Bone marrow (tissue), 2 donors: ENCODE measurements at places on chromosomes 7 and 10.

- DNase-seq: no peak
These were observed 97.1 kb downstream of the AGMO start for GRCh38 chr7:15464667-15465121.

DNA sequence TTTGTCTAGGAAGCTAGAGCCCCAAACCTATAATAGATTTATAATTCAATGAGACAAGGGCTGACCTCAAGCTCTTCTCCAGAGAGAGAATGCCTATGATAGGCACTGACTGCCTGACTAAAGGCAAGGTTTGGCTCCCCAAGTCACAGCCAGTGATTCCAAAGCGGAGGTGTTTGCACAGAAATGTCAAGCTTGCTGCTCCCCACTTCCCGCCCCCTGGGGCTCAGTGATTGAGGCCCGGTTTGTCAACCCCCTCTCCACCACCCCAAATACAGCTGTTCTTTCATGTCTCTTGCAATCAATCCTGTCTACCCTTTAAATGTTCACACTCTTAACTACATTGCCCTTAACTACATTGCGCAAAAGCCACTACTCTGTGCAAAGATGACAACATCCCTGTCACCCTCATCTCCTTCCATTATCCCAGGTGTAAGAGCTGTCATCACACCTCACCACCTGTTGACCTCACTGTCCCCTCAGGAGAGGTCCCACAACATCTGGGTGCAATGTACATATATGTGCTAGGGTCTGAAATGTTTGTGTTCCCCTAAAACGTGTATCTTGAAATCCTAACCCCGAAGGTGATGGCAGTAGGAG lies 58.0 kb downstream of the NUDCD3 start:
- DNase-seq: no peak

- peak; percentile 59 for DNase-seq
These were observed 5.4 kb upstream of the FAM170B start for GRCh38 chr10:49139028-49139845.

GRCh38 chr10:42979181-42979580 lies 97.7 kb upstream of the RET start:
- no peak for DNase-seq

- peak; percentile 91 for DNase-seq
These were observed 48.4 kb downstream of the SHH start for GRCh38 chr7:155763691-155764437.

GRCh38 chr7:142864980-142865747 lies 10.3 kb downstream of the EPHB6 start:
- DNase-seq: no peak

DNA sequence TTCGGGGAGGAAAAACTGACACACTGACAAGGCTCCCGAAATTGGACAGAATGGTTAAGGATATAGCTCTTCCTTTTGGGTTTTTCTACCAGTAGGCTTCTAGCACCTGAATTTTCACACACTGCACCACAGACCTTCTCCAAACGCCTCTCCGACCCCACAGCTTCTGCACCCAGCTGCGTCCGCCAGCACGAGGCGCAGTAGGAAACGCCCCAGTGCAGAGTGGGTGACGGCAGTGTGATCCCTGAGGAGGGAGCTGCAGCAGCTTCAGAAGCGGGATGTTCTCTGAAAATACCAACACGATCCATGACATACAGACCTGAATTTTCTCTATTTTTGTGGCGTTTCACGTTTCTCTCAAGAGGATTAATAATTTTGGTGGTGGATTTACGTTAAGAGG lies 25.9 kb downstream of the HSPB1 start:
- no peak for DNase-seq

- no peak for DNase-seq
These were observed 191.7 kb downstream of the PPP1R9A start for GRCh38 chr7:95099106-95099505.

DNA sequence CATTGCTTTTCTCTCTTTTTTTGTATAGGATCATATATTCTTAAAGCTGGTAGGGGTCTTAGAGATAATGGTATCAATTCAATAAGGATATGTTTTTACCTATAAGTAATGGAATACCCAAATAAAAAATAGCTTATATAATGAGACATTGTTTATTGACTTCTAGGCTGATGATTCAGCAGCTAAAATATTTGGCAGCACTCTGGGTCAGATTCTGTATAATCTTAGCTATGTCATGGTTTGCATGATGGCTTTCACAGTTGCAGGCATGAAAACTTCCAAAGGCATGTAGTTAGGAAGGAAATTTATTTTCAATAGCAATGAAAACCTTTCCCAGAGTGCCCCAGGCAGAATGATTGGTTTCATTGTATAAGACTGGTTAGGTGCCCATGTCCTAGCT lies 32.1 kb upstream of the A1CF start:
- no peak for DNase-seq
